ENCODE measurements at places on chromosomes 4 and X.

GRCh38 chr4:6658597-6659075, 18.2 kb downstream of the MRFAP1 start:
- DNase-seq, result no peak

DNA sequence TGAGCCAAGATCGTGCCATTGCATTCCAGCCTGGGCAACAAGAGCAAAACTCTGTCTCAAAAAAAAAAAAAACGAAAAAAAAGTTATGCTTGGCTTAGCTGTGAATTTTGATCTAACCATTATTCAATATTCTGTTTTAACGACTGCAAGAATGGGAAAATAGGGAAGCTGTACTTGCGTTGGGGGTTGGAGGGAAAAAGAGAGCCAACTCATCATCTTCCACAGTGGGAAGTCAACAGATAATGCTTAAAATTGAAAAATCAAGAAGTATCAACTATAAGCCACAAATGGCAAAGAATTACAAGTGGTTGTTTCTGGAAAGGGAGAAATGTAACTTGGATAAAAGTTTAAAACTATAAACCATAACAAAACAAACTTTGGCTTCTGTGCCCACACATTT, 2.9 kb downstream of the TEC start:
- no peak for DNase-seq

DNA sequence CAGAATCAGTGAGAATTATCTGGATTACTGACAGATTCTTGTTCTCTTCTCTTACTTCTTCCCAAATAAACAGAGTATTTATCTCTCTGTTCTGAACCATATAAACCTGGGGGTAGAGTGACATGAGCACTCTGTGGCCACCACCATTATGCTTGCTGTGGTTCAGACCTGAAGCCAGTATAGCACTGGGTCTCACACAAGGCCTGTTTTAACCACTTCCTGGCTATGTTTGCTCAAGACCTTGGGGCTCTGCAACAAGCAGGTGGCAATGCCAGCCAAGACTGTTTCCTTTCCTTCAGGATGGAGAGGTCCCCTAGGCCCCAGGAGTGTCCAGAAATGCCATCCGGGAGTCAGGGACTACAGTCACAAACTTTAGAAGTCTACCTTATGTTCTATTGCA, 21.7 kb upstream of the HEPH start:
- DNase-seq, result no peak

DNA sequence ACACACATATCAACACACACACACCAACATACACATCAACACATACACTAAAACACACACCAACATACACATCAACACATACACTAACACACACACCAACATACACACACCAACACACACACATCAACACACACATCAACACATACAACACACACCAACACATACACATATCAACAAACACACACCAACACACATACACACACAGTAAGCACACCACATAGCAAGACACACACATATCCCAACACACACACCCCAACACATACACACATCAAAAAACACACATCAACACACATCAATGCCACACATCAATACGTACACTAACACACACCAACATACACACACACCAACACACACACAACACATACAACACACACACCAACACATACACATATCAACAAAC, 40.9 kb upstream of the MAN2B2 start:
- DNase-seq, result no peak

GRCh38 chr4:154368060-154368459, 123.5 kb downstream of the DCHS2 start:
- DNase-seq, result no peak

- DNase-seq, result no peak
Measured at GRCh38 chrX:33078273-33078672, 133.1 kb downstream of the DMD start.

- no peak for DNase-seq
Measured at GRCh38 chrX:103791826-103792485, 15.3 kb downstream of the PLP1 start.

DNA sequence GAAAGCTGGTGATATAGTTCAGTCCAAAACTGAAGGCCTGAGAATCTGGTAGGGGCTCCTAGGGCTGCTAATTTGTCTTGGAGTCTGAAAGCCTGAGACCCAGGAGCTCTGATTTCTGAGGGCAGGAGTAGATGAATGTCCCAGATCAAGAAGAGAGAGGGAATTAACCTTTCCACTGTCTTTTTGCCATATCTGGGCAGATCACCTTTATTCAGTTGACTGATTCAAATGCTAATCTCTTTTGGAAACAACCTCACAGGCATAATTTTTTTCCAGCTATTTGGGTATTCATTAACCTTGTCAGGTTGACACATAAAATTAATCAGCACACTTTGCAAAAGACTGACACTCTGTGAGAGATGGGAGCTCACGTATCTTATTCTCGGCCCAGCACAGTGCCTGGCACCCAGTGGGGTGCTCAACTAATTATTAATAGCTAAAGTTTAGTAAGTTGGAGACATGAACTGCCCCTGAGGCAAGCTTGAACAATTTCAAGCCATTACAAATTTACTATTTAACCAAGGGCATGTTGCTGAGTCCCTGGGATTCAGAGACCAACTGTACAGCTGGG, 114.3 kb downstream of the CPEB2 start:
- DNase-seq, result no peak

DNA sequence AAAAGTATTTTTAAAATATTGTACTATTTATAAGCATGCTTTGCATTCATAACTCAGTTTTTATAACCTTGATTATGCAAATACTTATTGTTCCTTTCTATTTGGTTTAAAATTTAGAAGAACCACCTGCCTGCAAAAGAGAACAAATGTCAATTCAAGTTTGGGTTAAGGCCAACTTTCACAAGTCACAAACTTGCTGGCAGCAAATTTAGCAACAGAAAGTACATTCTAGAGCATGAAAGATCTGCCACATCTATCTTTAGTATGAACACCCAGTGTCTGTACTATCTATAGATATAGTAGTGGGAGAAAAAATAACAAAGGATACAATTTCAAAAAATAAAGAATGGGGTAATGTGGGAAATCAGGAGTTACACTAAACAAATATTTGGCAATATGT, 1014.2 kb downstream of the C4orf33 start:
- DNase-seq, result no peak

DNA sequence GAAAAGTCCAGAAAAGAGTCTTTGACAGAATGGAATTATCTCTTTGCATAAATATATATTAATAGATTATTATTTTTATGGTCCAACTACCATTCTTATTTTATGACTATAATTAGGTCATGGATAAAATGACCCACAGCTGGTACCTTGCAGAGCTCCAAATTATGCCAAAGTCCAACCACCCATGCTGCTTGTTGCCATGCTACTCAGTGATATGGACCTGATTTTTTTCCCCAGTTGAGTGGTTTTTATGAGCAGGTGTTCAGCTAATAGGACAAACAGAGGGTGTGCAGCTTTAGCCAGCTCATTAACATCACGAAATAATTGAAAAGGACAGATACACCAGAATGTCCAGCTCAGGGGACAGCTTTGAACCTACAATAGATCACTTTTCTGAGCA, 9.7 kb downstream of the HOPX start:
- no peak for DNase-seq

GRCh38 chrX:5559386-5559785, 669.3 kb downstream of the NLGN4X start:
- no peak for DNase-seq

DNA sequence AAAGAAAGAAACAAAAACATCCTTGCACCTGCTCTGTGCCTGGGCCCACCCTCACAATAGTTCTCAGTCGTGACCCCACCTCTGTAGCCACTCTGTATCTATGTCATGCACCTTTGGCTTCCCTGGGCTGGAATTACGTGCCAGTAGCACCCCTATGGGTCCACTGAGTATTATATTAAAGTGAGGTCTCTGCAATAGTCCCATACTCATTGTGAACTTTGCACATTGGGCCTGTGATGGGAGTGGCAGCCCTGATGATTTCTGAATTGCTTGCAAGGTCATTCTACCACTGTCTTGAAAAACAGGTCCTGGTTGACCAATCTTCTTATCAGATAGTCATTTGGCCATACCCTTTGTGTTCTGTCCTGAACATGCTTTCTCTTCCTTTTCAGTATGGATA, 1012.1 kb downstream of the RAB28 start:
- DNase-seq, result no peak

DNA sequence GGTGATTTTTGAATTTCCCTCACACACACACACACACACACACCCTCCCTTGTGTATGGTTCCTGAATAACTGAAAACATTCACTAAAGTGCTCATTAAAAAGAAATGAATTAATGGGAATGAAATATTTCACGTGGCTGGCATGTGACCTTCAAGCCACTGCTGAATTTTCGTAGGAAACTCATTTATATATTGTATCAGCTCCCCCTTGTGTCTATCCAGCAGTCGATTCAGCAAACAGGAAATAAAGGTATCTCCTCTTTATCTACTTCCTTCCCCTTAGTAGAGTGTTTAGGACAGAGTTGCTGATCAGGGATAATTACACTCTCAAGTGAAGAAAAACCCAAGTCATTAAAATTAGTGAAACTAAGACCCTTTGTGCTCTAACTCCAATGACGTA, 912.6 kb upstream of the LCORL start:
- DNase-seq, result no peak

- no peak for DNase-seq
Measured at GRCh38 chrX:37926700-37927099, 79.3 kb upstream of the DYNLT3 start.

GRCh38 chrX:18639280-18639679, 32.6 kb downstream of the RS1 start:
- DNase-seq, result no peak

GRCh38 chr4:77634132-77634785, 28.6 kb downstream of the CXCL13 start:
- DNase-seq, result no peak

DNA sequence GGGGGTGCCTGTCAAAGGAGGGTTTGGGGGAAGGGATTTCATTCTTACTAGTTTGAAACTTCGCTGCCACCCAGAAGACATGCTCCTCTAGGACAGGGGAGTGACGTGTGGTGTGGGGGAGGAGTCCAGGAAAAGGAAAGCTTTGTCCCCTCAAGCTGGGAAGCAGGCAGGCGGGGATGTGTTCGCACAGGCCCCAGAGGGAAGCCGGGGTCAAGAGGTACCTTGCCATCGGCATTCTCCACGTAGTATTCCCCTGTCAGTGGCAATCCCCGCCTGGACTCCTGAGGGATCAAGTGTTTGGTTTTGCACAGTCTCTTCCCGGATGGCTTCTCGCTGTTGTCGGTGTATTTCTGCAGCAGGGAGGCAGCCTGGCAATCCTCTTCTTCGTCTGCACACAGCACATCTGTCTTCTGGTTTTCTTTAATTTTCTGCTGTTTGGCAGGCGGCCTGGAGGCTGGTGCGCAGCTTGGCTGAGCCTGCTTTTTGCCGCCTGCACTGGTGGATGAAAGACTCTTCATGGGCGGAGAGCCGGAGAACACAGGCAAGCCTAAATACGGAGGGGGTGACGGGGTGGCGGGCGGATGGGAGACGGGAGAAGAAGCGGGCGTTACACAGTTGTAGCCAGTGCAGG, 35.1 kb downstream of the BCOR start:
- no peak for DNase-seq

DNA sequence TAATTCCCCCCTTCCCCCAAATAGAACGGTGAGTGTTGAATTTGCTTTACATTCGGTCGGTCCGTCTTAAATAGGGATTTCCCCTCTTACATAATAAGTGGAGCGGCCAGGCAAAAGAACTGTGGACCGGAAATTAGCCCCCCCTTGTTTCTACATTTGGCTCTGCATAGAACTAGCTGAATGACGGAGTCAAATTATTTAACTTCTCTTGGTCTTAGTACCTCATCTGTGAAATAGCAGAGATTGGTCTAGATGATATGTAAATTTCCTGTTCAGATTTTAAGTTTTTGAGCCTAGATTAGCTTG, 1.3 kb downstream of the SPATA18 start:
- no peak for DNase-seq

GRCh38 chr4:188879598-188879997, 740.4 kb downstream of the TRIML1 start:
- DNase-seq, result no peak

- no peak for DNase-seq
Measured at GRCh38 chr4:3716631-3717235, 49.5 kb upstream of the ADRA2C start.

DNA sequence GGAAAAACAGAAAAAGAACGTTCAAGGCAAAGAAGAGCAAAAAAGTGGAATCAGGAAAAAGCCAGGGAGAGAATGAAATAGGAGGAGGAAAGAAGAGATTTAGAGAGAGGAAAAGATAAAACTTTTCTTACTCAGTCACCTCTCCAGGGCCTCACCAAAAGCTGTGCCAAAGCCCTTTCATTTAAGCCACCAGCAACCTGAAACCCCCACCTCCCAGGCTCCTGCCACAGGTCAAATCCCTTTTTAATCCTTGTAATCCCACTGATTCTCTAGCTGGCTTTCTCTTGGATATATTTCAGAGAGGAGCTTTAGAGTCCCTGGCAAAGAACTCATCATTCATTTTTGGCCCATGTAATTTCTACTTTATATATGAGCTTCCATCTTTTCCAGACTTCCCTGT, 25.7 kb upstream of the XIAP start:
- no peak for DNase-seq

GRCh38 chr4:123485601-123486000, 89.0 kb downstream of the SPRY1 start:
- no peak for DNase-seq
